ENCODE measurements at places on chromosomes 6 and 20.

DNA sequence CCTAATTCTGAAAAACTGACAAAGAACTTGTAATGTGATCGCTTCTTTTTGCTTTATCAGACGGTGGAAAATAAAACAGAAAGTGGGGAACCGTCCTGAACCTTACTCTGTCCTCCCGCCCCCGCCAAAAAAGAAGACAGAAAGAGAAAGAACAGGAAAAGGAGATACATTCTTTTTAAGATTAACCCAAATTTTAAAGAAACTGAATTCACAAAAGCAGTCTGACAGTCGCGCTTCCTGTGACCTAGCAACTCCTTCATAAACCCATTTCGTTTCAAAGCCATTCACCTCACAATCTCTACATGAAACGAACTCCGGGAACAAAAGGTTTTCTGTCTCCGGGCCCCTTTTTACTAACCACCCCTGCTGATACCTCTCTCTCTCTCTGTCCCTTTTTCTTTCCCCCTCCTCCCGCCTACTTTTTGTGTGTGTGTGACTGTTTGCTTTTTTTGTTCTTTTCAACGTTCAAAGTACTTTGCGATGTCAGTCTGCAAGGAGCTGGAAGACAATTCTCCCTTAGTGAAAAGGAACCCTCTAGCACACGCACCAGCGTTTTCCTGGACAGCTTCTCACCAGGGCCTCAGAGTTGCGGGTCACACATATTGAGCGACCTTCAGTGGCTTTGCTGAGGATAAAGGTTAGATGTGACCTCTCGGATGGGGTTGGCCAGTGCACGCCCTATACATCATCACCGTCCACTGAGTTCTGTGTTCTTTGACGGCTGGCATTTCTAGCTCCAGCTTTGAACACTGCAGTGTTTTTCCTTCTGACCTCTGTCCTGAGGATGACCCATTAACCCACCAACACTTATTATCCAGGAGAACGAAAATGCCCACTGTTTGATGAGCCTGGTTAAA lies 530 bp upstream of the NEDD9 start:
- no peak for DNase-seq

DNA sequence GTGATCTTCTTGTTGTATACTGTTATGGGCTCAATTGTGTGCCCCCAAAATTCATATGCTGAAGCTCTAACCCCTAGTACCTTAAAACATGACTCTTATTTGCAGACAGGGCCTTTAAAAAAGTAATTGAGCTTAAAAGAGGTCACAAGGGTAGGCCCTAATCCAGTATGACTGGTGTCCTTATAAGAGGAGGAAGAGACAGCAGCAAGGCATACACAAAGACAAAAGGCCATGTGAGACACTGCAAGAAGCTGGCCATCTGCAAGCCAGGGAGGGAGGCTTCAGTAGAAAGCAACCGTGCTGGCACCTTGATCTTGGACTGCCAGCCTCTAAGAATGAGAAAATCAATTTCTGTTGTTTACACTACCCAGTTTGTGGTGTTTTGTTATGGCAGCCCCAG lies 8.4 kb downstream of the CAGE1 start:
- DNase-seq, result no peak

DNA sequence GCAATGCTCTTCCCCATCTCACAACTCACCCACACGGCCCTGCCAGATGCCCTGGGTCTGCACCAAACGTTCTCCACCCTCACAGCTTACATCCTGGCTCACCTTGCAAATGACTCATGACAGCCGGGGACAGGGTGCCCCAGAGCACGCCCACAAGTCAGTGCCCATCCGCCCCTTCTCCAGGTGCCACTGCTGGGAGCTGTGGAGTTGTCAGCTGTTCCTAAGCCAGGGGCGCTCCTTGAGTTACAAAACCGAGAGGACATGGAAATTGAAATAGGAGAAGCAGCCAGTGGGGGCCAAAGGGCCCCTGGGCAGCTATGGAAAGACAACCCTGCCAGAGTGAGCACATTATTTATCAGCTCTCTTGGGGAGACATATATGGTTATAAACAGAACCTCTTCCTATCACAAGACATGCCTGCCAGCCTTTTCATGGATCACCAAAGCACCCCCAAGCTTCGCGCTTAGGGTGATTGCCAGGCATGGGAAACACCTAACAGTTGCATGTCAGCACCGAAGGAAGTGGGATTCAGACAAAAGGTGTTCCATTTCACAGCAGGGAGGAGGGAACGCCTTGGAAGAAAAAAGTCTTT lies 236.8 kb downstream of the LY86 start:
- DNase-seq, result no peak

- DNase-seq, result no peak
Measured at GRCh38 chr20:23448167-23448566, 4.5 kb downstream of the CST11 start.

DNA sequence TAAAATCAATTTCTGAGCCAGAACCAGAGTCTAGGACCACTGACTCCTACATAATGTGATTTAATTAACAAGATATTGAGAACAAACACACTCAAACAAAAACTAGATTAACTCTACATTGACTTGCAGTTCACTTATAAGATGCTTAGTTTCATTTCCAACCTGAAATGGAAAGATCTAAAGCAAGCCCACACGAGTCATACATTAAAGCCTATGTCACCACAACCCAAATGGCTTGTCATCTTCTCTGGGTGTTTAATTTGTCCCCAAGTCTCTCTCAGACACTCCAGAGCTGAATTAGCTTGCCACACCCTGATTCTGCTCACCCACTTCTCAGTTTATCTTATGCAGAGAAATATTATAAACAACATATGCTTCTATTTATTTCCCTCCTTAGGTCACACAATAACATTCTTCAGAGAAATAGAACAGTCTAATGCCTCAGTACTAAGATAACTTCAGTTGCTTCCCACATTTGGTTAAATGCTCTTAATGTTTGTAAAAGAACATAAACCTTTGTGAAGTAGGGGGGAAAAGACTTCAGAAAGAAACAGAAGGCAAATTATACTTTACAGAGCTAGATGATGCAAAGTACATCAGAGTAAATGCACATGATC lies 8.8 kb upstream of the FBXO30 start:
- DNase-seq, result no peak

DNA sequence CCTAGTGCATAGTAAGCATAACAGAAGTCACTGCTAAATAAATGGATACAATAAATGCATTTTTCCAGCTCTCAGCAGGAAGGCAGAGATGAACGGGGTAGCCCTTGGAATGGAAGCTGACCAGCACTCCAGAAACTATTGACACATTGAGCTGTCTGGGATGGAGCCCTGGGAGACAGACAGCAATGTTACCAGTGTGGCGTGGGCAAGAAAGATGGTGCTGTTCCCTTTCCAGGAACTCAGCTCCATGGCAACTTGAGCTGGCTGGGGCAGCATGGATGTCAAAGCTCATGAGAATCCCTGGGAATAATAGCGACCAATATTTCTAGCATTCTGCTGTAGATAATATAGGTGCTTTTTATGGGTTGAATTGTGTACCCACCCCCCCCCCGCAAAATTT lies 104.3 kb upstream of the PTPRT start:
- DNase-seq, result no peak

GRCh38 chr6:149974825-149975224 lies 11.1 kb downstream of the ULBP1 start:
- DNase-seq, result no peak

DNA sequence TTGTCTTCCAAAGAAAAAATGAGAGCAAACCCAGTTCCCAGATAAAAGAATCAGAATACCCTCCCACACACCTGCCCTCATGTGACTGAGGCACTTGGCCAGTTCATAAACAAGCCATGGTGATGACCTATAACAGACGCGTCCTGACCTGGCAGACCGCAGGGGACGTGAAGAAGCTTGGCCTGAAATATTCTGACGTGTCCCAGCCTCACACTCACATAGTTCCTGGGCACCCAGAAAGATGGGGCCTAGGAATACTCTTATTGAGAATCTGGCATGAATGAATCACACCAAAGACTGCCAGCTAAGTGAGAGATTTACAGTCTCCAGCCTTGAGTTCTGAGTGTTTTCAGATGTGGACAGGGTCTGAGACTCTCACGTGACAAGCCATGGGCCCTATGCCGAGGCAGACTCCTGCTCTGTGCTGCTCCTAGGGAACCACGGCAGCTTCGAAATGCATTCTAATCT lies 17.2 kb upstream of the MAP3K4 start:
- no peak for DNase-seq

GRCh38 chr6:83160167-83160566 lies 32.9 kb downstream of the PGM3 start:
- no peak for DNase-seq

GRCh38 chr6:153537422-153537821 lies 406.3 kb upstream of the RGS17 start:
- DNase-seq, result no peak

GRCh38 chr6:89021629-89022028 lies 58.2 kb upstream of the RNGTT start:
- DNase-seq, result no peak

Data from stimulated activated CD8-positive, alpha-beta memory T cell treated with anti-CD3 and anti-CD28 coated beads, Interleukin-15, amount 100 ng/mL, for 24 hours (primary cell).